ENCODE measurements at places on chromosomes 16 and 17. TPM values are rescaled to one million over a fixed set of nuclear protein-coding genes. Genes with fewer than 3 reads are reported as not detected.

GRCh38 chr17:72556944-72557826 is 436.4 kb downstream of the SOX9 start:
- peak; percentile 60 for DNase-seq

DNA sequence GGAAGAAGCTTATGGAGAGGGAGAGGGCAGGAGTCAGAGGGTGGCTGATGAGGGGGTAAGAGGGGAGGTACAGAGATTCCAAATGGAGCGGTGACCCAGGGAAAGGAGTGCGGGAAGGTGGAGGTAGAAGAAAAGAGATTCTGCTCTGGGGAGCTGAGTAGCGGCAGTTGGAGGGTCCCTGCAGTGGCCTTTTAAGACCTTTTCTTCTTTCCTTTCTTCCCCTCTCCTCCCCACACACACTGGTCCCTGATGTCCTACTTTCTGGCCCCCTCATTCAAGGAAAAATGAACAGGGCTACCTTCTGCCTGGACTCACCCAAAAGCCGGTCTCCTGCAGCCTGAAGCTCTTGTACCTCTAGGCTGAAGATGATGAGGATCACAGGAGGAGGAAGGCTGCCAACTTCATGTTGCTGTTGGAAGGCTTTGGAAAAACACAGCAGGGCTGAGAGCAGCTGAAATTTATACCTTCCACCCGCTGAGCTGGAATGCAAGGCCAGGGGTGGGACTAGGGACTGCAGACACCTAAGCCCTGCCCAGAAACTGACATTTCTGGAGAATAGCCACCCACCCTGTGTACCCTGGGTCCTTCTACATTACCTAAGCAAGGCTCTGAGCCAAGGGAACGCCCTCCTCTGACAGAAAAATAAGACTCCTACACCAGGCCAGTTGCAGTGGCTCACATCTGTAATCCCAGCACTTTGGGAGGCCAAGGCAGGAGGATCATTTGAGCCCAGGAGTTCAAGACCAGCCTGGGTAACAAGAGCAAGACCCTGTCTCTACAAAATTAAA is 9.4 kb upstream of the HEATR6 start:
- no peak for DNase-seq

DNA sequence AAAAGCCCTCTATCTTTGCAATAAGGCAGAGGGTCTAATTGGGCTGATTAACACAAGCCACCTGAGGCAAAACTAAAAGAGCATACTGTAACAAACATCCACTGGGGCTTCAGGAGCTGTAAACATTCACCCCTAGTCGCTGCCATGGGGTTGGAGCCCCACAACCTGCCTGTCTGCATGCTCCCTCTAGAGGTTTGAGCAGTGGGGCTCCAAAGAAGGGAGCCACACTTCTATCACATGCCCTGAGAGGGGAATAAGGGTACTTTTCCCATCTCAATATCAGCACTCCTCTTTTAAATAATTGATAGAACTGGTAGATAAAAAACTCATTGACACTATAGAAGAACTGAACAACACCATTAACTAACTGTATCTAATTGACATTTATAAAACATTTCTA is 130.1 kb upstream of the COX10 start:
- DNase-seq = no peak

GRCh38 chr16:13988038-13988437 is 68.1 kb downstream of the ERCC4 start:
- DNase-seq = no peak

The TM4SF5 gene
- total RNA-seq = not detected

The NME1 gene
- 124 TPM for total RNA-seq

The MYCBPAP gene
- 5.1 TPM for total RNA-seq
